ENCODE measurements at places on chromosomes 12 and 14. TPM values are rescaled to one million over a fixed set of nuclear protein-coding genes. Genes with fewer than 3 reads are reported as not detected.

Gene DEPDC4
- 4.8 TPM for total RNA-seq

DNA sequence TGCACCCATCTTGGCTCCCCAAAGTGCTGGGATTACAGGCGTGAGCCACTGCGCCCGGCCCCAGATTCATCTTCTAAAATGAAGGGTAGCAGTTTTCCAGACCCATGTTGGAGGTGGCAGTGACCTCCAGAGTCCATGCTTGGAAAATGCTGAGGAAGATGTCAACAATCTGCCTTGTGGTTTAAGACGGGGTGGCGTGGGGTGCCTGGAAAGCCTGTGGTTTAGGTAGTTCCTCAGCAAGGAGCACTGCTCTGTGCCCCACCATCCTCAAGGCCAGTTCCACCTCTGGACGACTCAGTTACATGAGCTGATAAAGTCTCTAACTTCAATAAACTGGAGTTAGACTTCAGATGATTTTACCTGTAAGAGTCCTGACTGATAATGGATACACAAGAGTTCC is 48.6 kb downstream of the DRAM1 start:
- H3K27me3 ChIP-seq: no peaks in the 10 kb centered on the region
- DNase-seq: no peak
- H3K4me1 ChIP-seq: no peaks in the 10 kb centered on the region
- no peak overlapping the region for H3K27ac ChIP-seq
- no peaks in the 10 kb centered on the region for H3K36me3 ChIP-seq

Gene FOXG1
- total RNA-seq: not detected

GRCh38 chr12:127625176-127625771 is 641.7 kb upstream of the TMEM132C start:
- H3K27me3 ChIP-seq: no peaks in the 10 kb centered on the region
- H3K36me3 ChIP-seq: no peaks in the 10 kb centered on the region
- no peak overlapping the region for H3K4me3 ChIP-seq
- H3K4me1 ChIP-seq: peaks cover 5% of the 10 kb centered on the region
- H3K27ac ChIP-seq: no peak overlapping the region

DNA sequence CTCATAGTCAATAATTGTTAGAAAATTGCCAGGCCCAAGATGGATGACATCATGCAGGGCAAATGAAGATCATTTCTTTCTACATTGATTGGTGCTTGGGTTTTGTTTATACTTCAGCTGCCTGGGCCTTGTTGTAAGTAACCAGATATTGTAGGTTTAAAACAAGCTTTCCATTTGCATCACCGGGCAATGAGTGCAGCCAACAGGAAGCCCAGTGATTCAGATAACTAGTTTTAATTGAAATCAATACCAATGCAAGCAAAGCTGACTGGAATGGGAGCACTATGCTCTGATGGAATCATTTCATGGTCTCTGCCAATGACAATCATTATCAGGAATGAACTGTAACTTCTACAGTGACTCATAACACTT is 279.3 kb downstream of the DUSP6 start:
- no peaks in the 10 kb centered on the region for H3K4me1 ChIP-seq
- H3K27ac ChIP-seq: no peak overlapping the region
- no peak overlapping the region for H3K4me3 ChIP-seq
- no peaks in the 10 kb centered on the region for H3K36me3 ChIP-seq

All from hepatocyte (in vitro differentiated cells).